ENCODE measurements at places on chromosomes 4 and X.

GRCh38 chr4:48913346-48913745 is 6.8 kb upstream of the OCIAD2 start:
- no peak for DNase-seq

DNA sequence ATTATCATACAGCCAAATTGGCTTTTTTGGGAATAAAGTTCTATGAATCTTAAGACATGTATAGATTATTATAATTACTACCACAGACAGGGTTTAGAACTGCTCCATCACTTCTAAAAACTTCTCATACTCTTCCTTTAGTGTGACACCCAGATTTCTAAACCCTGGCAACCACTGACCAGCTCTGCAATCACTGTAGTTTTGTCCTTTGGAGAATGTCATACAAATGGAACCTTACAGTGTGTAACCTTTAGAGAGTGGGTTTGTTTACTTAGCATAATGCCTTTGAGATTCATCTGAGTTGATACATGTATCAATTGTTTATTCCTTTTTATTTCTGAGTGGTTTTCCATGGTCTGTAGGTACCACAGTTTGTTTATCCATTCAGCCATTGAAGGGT is 95.0 kb downstream of the TMEM164 start:
- DNase-seq, result no peak

GRCh38 chrX:47193475-47194193 is at the start of gene UBA1:
UBA1 (plus strand) TSS chrX:47193829; CDS start chrX:47198803, 4,974 bp downstream.
- DNase-seq, result peak; percentile 98

GRCh38 chr4:4577359-4577875 is 35.6 kb upstream of the STX18 start:
- DNase-seq, result no peak

DNA sequence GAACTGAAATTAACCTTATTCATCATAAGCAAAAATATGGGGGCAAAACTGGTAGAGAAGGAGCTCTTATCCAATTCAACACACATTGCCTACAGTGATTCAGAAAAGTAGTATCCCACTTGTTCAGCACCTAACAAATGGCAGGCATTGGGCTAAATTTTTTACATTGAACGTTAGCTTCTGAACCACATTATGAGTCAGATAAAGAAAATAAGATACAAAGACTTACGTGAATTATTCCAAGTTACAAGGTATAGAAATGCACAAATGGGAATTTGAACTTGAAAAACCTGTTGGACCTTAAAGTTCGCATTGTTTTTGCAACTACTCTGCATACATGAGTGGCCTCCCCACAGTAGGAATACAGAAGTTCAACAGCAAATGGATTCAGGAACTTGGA is 210.6 kb downstream of the LDB2 start:
- DNase-seq, result no peak

Data from activated CD8-positive, alpha-beta memory T cell treated with anti-CD3 and anti-CD28 coated beads for 24 hours (primary cell).